HS-27A (cell line): ENCODE measurements at places on chromosomes 5 and 9.

DNA sequence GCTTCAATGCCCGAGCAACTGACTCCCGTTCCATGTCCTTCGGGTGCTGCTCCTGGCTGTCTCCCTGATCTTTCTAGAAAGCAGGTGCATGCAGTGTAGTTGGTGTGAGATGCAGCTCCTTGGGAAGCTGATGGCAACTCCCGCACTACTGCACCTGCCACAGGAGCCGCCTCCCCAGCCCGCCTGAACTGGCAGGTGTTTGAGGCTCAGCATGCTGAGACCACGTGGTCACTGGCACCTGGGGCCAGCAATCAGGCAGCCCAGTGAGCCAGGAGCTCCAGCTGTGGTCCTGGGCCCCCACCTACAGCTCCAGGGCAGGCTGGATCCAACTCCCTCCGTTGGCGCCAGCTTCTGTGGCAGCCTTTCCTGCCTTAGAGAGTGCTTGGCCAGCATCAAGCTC is 111.5 kb downstream of the ICE1 start:
- DNase-seq: no peak

DNA sequence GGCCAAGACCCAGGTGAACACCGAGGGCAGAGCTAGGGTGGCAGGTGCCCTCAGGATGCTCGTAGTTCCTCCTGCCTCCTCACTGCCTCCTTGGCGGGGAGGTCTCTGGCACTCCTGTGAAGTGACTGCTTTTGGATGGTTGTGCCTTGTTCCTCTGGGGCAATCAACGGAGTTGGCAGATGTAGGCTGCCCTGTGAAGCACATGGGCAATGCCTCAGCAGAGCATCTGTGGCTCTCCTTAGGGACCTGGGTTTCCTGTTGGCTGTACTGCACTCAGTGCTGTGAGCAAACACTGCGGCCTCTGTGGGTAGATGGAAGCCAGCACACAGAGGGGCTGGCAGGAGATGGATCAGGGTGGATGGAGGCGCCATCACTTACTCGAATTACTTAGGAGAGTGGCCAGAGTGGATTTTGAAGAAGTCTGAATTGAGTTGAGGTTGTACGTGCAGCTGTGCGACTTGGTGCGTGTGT is 71.4 kb upstream of the COL5A1 start:
- DNase-seq: no peak

DNA sequence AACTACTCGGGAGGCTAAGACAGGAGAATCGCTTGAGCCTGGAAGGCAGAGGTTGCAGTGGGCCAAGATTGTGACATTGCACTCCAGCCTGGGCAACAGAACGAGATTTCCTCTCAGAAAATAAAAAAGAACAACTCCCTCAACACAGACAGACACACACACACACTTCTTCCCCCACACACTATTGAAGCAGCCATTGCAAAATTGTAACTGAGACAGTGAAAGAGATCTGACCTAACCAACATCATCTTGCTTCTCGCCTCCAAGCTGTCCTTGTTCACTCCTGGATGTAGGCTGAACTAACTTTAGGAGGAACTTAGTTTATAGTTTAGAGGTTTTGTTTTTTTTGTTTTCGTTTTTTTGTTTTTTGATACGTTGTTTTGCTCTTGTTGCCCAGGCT is 13.0 kb upstream of the PLIN2 start:
- no peak for DNase-seq

GRCh38 chr9:131854334-131854733 is 114.5 kb upstream of the RAPGEF1 start:
- DNase-seq: no peak

GRCh38 chr9:113589890-113590289 is 126.4 kb downstream of the RGS3 start:
- DNase-seq: no peak
